Central memory CD4-positive, alpha-beta T cell (primary cell): ENCODE measurements at places on chromosomes 1 and 21.

GRCh38 chr1:155174324-155175280, 953 bp downstream of the TRIM46 start:
- DNase-seq = peak; percentile 50

DNA sequence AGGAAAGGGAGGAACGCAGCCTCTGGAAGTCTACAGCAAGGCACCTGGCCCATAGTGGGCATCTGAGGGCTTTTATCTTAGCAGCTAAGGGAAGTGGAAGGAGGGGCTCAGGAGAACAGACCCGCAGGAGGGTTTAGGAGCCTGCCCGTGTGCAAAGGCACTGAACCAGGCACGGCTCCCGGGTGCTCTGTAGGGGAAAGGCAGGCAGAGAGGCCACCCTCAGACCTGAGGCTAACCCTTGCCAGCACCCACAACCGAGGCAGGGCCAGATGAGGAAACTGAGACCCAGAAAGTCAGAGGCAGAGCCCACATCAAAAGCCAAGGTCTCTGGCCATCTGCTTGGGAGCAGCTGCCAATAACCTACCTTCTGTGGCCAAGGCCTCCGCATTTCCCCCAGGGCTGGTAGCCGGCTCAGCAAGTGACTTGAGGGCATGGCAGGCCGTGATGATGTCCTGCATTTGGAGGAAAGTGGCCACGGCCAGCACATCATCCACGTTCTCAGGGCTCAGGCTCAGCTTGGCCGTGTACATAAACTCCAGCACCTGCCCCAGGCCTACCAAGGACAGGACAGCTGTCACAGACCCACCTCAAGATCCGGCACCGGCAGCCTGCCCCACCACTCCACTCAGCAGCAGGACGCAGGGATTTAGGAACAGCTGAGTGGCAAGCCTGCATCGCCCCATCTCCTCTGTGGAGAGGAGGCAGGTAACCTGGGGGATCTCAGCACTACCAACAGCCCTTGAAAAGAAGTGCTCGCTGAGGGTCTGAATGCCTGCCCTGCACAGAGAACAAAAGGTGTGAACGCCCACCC, 29.1 kb downstream of the ZBTB17 start:
- DNase-seq = no peak

- no peak for DNase-seq
Observed at GRCh38 chr1:184399192-184399847, 12.5 kb downstream of the C1orf21 start.

DNA sequence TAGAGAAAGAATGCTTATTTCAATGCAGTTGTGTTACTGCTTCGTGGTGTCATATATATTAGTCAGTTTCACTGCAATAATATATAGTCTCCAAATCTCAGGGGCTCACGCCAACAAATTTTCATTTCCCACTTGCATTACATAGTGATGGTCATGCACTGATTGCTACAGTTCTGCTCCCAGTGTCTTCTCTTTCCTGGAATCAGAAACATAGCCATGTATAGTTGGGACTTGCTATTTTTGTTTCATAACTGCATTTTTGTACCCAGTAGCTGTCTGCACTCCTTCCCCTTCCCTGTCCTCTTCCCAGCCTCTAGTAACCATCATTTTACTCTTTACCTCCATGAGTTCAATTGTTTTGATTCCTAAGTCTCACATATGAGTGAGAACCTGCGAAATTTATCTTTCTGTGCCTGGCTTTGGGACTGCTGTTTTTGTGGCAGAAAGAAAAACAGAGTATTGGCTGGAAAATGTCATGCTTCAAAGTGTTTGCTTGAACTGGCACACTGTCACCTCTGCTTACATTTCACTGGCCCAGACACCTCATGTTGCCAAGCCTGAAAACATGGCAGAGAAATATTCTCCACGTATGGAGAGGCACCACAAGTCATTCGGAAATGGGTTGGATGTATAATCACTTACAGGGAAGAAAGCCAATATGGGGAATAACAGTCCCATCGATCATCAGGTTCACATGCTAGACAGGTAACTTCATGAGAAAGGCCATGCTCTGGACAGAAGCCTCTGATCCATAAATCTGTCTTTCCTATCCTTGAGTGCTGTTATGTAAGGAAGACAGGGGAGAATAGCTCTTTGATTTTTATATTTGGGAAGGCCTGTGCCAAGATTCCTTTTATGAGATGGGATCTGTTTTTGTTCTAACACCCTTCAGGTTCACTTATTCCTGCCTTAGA, 60.4 kb upstream of the BACH1 start:
- no peak for DNase-seq

DNA sequence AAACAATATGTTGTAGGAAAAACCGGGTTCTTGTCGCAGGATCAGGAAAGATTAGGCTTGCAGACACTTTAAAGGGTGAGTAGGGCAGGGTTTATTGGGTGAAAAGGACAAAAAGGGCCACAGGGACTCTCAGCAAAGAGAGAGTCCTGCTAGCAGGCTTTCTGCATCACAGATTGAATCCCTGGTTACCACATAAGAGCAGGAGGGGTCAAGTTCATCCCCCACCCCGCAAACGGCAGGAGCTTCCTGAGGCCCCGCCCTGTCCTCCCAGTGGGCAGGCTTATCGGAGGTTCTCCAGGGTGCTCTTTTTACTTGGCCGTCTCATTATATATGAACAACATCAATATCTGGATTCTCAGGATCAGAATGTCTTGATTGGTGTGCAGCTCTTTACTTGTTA, 47.7 kb downstream of the SYCP1 start:
- no peak for DNase-seq
